ENCODE measurements at places on chromosomes 6 and 20.
A peak's percentile ranks its signal among the peaks of the same experiment; 100 is the strongest.

DNA sequence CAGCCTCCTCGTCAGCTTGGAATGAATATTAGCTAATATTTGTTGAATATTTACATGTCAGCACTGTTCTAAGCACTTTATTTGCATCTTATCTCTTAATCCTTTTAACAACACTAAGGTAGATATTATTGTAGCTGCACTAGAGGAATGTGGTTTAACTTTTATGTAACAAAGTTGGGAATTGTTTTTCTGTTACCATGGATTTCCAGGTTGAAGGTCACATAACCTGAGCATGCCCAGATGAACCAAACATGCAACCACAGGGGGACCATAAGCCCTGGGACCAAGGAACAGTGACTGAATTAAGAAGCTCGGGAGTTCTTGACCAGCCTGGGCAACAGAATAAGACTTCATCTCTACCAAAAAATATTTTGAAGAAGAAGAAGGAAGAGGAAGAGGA is 29.1 kb upstream of the YWHAB start:
- H3K4me3 ChIP-seq = no peak overlapping the region
- no peaks in the 10 kb centered on the region for H3K36me3 ChIP-seq
- no peaks in the 10 kb centered on the region for H3K27me3 ChIP-seq
- H3K27ac ChIP-seq = no peak overlapping the region

DNA sequence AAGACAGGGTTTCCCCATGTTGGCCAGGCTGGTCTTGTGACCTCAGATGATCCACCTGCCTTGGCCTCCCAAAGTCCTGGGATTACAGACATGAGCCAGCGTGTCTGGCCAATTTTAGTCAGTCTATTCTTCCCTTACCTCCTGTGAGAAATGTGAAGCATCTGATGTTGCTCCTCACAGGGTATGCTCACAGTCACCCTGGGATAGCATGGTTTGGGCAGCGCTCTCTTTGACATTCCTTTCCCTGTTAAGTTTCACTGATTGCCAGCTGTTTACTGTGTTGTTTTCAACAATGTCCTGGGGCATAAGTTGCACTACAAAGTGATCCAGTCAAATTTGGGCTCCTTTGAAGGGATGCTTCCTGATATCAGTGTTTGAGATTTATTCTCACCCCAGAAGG is 13.1 kb downstream of the CDC5L start:
- H3K27ac ChIP-seq = peak overlapping the region; percentile 49
- no peaks in the 10 kb centered on the region for H3K4me1 ChIP-seq
- H3K36me3 ChIP-seq = peaks cover 49% of the 10 kb centered on the region
- no peak for DNase-seq

- no peak for DNase-seq
- peaks cover 36% of the 10 kb centered on the region for H3K27me3 ChIP-seq
- H3K4me1 ChIP-seq = no peaks in the 10 kb centered on the region
- H3K4me3 ChIP-seq = no peak overlapping the region
- H3K27ac ChIP-seq = no peak overlapping the region
Observed at GRCh38 chr6:98828941-98829411, 5.4 kb upstream of the POU3F2 start.

DNA sequence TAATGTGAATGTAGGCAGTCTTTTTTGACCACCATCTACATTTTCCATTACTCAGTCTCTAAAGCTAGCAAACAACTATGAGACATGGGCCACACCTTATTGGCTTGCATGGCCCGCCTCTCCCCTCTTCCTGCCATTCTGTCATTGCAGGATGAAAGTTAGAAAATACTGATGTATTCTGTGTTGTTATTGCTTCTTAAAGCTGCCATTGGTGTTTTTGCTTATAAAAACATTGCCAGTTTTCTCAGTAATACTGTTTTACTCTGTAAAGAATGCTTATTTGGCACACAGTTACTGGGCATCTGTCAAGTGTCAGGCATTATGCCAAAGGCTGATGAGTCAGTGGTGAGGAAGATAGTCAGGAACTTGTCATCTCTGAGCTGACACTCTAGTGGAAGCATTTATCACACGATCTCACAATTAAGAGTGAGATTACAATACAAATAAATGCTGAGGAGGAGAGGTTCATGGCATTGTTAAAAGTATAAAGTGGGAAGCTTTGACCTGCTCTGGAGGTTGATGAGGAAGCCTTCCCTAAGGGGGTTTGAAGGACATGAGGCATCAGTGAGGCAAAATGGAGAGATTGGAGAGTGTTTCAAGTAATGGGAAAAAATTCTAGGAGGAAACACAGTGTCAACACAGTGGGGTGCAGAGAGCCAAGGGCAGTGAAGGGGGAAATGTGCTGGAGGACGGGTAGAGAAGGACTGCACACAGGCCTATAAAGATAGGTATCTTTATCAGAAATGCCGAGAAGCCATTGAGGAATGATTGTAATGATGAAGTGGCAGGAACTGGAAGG is 14.7 kb downstream of the KLHL32 start:
- peaks cover 4% of the 10 kb centered on the region for H3K4me1 ChIP-seq
- no peak overlapping the region for H3K27ac ChIP-seq
- no peaks in the 10 kb centered on the region for H3K36me3 ChIP-seq
- DNase-seq = no peak
- no peak overlapping the region for H3K4me3 ChIP-seq

- no peaks in the 10 kb centered on the region for H3K36me3 ChIP-seq
- no peak overlapping the region for H3K27ac ChIP-seq
- H3K4me1 ChIP-seq = no peaks in the 10 kb centered on the region
- no peak overlapping the region for H3K4me3 ChIP-seq
Observed at GRCh38 chr6:128259730-128260685, 260.4 kb downstream of the PTPRK start.

DNA sequence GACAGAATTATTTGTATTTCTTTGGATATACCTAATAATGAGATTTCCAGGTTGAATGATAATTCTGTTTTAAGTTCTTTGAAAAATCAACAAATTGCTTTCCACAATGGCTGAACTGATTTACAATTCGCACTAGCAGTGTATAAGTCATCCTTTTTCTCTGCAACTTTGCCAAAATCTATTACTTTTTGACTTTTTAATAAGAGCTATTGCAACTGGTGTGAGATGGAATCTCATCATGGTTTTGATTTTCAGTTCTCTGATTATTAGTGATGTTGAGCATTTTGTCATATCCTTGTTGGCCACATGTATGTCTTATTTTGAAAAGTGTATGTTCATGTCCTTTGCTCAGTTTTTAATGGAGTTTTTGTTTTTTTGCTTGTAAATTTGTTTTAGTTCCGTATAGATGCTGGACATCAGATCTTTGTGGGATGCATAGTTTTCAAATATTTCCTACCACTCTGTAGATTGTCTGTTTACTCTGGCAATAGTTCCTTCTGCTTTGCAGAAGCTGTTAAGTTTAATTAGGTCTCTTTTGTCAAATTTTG is 409.8 kb upstream of the CITED2 start:
- no peaks in the 10 kb centered on the region for H3K4me1 ChIP-seq
- H3K27ac ChIP-seq = no peak overlapping the region
- no peaks in the 10 kb centered on the region for H3K27me3 ChIP-seq
- DNase-seq = no peak

DNA sequence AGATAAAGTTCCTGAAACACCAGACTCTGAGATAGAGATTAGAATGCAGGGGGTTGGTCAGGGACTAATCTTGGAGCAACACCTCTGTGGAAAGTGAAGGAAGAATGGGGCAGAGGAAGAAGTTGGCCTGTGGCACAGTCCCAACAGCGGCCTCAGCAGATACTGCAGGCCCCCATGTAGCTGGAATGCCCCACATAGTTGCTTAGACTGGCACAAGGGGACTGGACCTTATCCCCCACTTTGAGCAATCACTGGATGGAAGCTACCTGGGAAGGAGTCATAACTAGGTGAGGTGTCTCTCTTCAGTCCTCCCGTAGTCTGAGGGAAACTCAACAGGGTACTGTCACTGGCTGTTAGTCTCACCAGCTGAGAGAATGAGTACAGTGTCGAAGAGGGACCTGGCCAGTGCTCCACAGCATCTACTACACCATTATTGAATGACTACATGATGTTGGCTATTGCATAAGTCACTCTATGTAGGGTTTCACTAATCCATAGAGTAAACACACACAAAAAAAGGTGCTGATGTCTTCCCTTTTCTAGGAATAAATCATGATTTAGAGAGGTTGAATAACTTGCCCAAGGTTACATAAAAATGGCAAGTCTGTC is 47.5 kb downstream of the ADGRG6 start:
- no peaks in the 10 kb centered on the region for H3K4me1 ChIP-seq
- H3K27me3 ChIP-seq = no peaks in the 10 kb centered on the region
- no peak overlapping the region for H3K27ac ChIP-seq
- H3K36me3 ChIP-seq = no peaks in the 10 kb centered on the region

DNA sequence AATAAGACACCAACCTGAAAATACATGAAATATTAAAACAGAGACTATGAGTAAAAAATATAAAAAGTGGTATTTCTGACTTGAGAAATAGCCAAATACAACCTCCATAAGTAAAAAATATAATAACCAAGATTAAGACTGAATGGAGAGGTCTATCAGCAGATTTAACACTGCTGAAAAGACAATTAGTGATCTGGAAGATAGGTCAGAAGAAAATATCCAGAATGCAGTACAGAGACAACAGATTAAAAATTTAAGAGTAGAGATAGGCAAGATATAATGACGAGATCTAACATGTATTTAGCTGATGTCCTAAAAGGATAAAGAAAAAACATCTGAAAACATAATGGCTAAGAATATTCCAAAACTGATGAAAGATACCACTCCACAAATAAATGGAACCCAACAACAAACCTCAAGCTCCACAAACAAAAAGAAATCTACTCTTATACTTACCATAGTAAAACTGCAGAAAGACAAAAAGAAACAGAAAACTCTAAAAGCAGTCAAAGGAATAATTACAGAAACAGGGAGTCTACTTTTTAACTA is 18.8 kb downstream of the ESF1 start:
- H3K4me3 ChIP-seq = no peak overlapping the region
- H3K27ac ChIP-seq = no peak overlapping the region
- no peaks in the 10 kb centered on the region for H3K27me3 ChIP-seq
- H3K4me1 ChIP-seq = no peaks in the 10 kb centered on the region

Measured in ascending aorta (tissue), 2 donors.